Skin of body (tissue), 3 donors: ENCODE measurements at places on chromosomes 4 and X. TPM values are rescaled to one million over a fixed set of nuclear protein-coding genes. Genes with fewer than 3 reads are reported as not detected.

Gene TCEAL1
- 21.2 TPM for total RNA-seq

Gene SPIN4
- total RNA-seq: 5.7 TPM

DNA sequence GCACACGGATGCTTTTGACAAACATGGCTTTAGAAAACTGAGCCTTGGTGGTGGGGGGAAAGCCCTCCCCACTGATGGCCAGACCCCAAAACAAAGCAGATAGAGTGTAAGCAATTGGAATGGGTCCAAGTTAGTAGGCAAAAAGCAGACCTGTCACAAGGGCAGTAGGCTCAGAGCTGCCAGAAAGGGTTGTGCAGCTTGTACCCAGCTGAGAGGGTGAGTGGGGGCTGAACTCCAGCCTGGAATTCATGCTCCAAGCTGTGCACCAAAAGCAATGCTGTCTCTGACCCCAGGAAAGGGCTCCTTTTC is 101.1 kb upstream of the TEX13D start:
- DNase-seq: no peak

GRCh38 chr4:141376769-141377168 is 156.1 kb downstream of the ZNF330 start:
- no peak for DNase-seq

- peak; percentile 52 for DNase-seq
These were observed 631.5 kb downstream of the RAB28 start for GRCh38 chr4:12852338-12853307.

GRCh38 chrX:130247996-130248395 is 20.7 kb downstream of the ZNF280C start:
- DNase-seq: no peak

GRCh38 chr4:6788123-6788522 is 5.6 kb downstream of the KIAA0232 start:
- no peak for DNase-seq

- peak; percentile 36 for DNase-seq
These were observed 66.1 kb downstream of the NR3C2 start for GRCh38 chr4:148376151-148376550.

DNA sequence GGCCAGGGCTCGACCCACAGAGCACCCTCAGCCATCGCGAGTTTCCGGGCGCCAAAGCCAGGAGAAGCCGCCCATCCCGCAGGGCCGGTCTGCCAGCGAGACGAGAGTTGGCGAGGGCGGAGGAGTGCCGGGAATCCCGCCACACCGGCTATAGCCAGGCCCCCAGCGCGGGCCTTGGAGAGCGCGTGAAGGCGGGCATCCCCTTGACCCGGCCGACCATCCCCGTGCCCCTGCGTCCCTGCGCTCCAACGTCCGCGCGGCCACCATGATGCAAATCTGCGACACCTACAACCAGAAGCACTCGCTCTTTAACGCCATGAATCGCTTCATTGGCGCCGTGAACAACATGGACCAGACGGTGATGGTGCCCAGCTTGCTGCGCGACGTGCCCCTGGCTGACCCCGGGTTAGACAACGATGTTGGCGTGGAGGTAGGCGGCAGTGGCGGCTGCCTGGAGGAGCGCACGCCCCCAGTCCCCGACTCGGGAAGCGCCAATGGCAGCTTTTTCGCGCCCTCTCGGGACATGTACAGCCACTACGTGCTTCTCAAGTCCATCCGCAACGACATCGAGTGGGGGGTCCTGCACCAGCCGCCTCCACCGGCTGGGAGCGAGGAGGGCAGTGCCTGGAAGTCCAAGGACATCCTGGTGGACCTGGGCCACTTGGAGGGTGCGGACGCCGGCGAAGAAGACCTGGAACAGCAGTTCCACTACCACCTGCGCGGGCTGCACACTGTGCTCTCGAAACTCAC is 3.6 kb downstream of the MID1IP1 start:
- no peak for DNase-seq

DNA sequence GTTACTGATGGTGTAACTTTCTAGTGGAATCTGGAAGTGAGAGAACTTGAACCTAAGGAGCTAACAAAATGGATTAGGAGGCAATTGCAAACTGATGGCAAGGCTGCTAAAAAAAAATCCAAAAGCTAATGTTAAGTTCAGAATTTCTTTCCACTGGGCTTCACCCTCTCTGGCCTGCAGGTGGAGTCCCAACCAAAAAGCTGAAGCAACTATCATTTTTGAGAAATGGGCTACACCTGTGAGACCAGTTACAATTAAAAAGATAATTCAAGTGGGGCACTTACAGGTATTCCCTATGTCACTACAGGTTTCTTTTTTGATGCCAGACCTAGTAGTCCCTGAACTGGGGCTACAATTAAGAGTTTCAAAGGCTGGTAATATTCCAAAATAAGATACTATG is 142.1 kb upstream of the FTHL17 start:
- no peak for DNase-seq

DNA sequence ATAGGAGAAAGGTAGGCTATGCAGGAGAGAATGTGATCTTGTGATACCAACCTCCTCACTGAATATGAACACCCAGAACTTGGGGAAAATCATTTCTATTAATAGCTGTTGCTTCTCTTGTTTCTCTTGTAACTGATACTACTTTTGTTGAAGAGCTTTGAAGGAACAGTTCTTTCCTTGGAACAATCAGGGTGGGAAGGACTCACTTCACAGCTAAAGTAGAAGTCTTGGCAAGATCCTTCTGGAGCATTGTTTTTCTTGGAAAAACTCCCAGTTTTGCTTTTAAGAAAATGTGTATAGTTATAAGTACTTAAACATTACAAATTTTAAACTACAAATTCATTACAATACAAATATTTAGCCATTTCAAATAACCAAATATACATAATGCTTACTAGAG is 19.1 kb upstream of the XK start:
- DNase-seq: no peak
